ENCODE measurements at places on chromosomes 7 and 10. TPM values are rescaled to one million over a fixed set of nuclear protein-coding genes. Genes with fewer than 3 reads are reported as not detected.

Gene SERPINE1
- total RNA-seq = 1.3 TPM

GRCh38 chr10:34814913-34815184 lies 247 bp downstream of the PARD3 start:
- H3K4me1 ChIP-seq = peaks cover 6% of the 10 kb centered on the region
- H3K27ac ChIP-seq = no peak overlapping the region
- H3K4me3 ChIP-seq = no peak overlapping the region
- no peak for DNase-seq
- H3K36me3 ChIP-seq = no peaks in the 10 kb centered on the region

DNA sequence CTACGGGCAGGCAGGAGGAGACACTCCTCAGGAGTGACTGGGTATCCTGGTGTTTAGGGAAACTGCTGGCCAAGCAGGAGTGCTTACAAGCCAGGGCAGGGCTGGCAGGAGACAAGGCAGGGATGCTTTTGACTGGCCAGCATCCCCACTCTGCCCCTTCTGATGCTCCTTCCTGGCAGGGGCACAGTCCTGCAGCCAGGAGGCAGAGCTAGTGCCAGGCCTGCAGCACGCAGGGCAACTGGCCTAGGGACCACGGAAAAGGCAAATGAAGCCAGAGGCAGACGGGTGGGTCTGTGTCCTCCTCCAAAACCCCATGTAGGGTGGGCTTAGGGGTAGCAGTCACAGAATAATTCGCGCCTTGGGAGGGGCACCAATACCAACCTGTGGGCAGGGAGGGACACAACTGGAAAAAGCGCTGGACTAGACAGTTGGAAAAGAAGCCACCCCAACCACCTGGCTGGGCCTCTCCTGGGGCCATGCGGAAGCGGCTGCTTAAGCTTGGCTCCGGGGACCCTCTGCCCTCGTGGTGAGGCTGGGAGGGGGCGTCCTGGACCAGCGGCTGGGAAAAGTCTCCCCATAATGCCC lies 4.8 kb downstream of the IMPDH1 start:
- peaks cover 26% of the 10 kb centered on the region for H3K4me1 ChIP-seq
- peak overlapping the region; percentile 79 for H3K27ac ChIP-seq
- peak overlapping the region; percentile 88 for H3K4me3 ChIP-seq
- H3K36me3 ChIP-seq = peaks cover 15% of the 10 kb centered on the region
- H3K27me3 ChIP-seq = no peaks in the 10 kb centered on the region
- DNase-seq = peak; percentile 28

Gene CALHM1
- total RNA-seq = not detected

Gene SPDYE9
- not detected for total RNA-seq

GRCh38 chr7:79221211-79221610 lies 232.3 kb downstream of the MAGI2 start:
- H3K4me1 ChIP-seq = no peaks in the 10 kb centered on the region
- no peaks in the 10 kb centered on the region for H3K27me3 ChIP-seq
- no peak for DNase-seq
